Sigmoid colon (tissue), 7 donors: ENCODE measurements at places on chromosomes 3 and 15.

DNA sequence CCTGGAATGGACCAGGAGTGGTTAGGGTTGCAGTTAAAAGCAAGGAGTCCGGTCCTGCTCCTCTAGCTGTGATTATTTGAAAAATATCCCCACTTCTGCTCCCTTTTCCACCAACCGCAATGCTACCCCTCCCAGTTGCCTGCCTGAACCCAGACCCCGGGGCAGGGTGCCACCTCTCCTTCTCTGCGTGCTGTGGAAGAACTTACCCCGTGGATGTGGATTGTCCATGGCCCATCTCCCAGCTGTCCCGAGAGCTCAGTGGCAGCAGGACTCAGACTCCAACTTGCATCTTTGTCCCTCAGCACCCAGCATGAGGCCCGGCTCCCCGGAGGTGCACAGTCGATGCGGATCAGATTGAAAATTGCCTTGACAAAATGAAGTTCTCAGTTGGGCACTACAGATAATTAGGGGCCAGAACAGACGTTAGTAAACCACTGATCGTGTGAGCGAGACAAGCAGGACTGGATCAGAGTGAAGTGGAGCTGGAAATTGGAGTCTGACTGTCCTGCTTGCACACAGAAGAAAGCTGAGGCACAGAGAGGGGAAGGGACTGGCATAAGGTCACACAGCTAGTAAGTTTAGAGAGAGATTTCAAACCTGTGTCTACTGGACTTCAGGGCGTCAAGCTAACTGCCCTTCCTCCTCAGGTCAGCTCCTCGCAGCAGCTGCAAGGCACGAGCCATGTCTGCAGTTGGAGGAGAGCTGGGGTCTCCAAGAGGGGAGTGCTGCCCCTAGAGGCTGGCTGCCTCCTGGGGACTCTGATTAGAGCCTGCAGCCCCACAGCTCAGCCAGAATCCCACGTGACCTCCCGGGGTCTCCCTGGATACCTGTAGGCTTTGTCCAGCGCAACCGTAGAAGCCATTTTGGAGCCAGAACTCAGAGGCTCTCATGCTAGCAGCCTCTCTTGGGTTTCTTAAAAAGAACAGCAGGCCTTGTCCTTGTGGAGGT lies 14.7 kb downstream of the SLC6A1 start:
- DNase-seq = no peak

GRCh38 chr3:106161246-106161645 lies 292.4 kb upstream of the CBLB start:
- DNase-seq = no peak

- no peak for DNase-seq
These were observed 284.5 kb upstream of the MME start for GRCh38 chr3:154795582-154795981.

DNA sequence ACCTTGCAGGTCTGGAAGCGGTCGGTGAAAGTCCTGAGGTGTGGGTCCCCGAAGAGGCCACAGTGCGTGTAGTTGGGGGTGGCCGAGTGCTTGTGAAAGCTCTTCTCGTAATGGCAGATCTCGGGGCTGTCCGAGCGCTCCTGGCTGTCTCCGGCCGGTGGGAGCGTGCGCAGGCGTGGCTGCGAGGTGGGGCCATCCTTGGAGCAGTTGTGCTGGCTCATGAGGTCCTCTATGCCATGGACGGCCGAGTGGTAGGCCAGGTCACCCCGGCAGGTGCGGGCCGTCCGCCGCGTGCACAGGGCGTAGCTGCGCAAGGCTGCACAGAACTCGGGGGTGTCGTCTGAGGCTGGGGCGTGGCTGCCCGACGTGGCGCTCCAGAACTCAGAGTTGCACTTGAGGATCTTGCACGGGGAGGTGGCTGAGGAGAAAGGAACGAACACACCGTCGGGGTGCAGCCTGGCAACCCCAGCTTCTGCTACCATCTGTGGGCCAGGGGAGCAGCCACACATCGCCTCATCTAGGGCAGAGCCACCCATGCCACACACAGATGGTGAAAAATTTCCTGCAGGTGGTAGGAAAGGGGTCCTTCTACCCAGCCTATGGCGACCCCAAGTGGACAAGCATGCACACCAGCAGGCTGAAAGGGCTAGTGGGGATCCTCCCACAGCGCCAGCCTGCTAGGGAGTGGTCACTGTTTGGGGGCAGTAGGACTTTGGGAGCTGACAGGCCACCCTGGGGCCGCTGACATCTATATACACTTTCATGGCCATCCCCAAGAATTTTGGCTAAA lies 36.7 kb downstream of the RGMA start:
- no peak for DNase-seq

- no peak for DNase-seq
These were observed 127.0 kb downstream of the MBNL1 start for GRCh38 chr3:152395764-152396163.

GRCh38 chr15:41790169-41790568 lies 15.9 kb downstream of the MAPKBP1 start:
- no peak for DNase-seq

DNA sequence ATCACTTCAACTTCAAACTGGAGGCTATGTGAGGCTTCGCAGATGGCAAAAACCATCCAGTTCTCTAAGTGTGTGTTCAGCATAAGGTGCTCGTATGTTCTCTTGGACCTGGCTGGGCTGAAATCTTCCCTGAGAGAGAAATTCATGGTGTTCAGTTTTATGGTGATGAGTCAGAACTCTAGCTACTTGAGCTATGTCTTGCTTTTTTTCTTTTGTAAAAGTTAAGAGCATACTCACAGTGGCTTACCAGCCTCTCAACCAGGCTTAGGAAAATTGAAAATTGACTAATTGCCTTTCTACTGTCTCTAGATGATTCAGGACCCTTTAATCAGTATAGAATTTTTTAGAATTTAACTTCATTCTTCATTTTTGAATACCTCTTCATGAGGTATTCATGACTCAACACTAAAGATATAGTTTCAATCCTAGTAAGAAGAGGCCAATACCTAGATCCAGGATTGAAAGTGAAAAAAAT lies 617.5 kb downstream of the TBL1XR1 start:
- DNase-seq = no peak

GRCh38 chr3:153289334-153289808 lies 127.3 kb downstream of the RAP2B start:
- DNase-seq = no peak

DNA sequence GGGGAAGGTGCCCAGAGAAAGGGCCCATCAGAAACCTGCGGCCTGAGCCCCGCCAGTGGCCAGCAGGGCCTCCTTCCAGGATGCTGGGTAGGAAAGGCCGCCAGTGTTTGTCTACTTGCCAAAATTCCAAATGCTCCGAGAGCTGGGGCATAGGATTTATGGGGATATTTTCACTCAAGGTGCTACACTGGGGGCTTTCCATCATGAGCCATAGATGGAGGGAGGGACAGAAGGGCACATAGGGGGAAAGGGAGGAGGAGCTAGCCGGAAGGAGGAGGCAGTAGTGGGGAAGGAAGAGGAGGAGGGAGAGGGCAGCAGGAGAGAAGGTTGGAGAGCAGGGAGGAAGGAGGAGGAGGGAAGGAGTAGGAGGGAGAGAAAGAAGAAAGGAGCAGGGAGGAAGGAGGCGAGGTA lies 494.7 kb upstream of the PROK2 start:
- DNase-seq = no peak
